Stimulated activated CD4-positive, alpha-beta T cell treated with anti-CD3 and anti-CD28 coated beads, Interleukin-1b, Interleukin-23, amount 100 ng/mL, for 1 hour (primary cell): ENCODE measurements at places on chromosomes 11 and 22.

DNA sequence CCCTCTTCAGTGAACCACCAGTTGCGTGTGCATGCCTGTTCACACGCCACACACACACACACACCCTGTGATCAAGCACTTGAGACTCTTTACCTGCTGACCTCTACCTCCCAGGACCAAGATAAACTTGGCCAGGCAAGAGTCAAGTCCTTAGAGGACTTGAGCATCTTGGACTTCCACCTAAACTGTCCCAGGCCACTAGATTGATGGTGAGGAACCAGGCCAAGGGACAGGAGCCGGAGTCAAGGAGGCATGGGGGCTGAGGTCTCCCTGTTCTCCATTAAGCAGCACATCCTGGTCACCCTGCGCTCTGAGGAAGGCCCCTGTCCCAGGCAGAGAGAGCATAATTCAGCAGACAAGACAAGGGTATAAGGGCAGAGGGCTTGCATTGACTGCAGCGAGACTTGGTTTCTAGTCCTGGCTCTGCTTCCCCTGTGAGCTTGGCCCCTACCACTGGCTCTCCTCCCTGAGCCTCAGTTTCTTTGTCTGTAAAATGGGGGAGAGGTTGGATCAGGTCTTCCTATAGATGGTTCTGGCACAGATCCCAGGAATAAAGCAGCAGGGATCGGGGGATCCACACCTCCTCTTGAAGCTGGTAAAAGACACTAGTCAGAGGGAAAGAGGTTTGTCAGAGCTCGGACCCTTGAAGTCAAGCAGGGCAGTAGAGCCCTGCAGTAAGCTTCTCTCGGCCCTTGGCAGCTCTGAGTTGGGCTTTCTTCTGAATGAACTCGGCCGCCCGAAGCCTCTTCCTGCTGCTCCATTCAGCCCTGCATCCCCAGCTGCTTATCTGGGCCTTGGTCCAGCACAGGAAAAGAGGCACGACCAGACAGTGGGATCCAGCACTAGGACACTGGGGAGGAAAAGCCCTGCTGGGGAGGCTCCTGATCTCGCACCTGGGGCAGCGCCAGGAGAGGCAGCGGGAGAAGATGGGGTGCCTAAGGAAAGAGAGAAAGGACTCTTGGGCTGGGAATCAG, 2.0 kb downstream of the CREB3L1 start:
- DNase-seq: no peak

DNA sequence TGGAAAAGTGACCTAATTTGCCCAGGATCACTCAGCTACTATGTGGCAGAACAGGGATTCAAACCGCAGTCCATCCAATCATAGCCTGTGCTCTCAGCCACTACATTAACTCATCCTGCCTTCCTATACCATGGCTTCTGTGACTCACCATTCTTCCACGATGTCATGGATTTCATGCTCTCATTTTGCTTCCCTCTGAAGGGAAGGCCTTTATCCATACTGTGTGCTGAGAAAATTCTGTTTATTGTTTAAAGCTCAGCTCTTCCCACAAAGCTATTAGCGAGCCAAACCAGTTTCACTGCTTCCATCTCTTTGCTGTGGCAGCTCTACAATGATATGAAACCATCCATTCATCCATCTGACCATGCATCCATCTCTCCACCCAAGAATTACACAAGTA, 289.9 kb downstream of the TENM4 start:
- DNase-seq: no peak

DNA sequence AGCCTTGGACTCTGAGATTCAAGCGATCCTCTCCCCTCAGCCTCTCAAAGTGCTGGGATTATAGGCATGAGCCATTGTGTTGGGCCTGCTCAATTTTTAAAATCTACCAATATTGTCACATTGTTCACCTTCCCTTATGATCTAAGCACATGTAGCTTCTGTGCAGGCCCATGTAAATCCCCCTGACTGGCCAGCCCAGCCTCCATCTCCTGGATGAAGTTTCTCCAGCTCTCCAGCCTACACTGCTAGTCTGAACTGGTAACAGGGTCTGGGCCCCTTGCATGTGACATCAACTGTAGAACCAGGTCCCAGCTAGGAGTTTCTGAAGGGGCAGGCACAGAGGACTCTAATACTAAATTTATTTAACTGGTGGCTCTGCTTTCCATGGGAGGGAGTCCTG, 32.8 kb upstream of the YPEL1 start:
- DNase-seq: no peak

- DNase-seq: peak; percentile 34
These were observed at the start of gene STX3 for GRCh38 chr11:59754859-59755700. TSS of gene STX3 (plus strand) at chr11:59755376. CDS start at chr11:59755606, 230 bp downstream.

GRCh38 chr11:92122561-92122960, 102.1 kb upstream of the FAT3 start:
- DNase-seq: no peak

DNA sequence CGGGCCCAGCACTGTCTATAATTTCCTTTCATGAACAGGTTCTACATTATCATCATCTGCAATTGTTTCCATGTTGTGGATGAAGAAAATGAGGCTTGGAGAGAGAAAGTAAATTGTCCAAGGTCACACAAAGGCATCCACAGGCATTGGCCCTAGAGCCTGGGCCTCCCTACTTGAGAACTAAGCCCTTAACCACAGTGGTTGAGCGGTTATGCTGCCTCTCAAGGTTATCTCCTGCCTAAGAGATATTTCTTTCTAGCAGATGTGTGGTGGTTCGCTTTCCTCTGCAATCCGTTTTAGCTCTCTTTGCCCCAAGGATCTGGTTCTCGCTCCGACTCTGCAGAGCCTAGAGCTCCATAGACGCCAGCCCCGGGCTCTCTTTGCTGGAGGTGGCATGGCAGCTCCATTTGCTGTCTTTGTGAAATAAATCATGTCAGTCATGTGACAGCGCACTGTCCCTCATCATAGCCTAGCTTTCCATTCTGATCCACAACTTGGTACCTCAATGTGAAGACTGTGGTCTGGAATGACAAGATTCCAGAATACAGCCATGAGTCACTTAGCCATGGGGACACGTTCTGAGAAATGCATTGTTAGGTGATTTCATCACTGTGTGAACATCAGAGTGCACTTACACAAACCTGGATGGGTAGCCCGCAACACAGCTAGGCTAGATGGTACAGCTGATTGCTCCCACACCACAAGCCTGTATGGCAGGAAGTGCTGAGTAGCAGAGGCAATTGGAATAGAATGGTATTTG, 27.2 kb downstream of the RPS6KA4 start:
- no peak for DNase-seq

DNA sequence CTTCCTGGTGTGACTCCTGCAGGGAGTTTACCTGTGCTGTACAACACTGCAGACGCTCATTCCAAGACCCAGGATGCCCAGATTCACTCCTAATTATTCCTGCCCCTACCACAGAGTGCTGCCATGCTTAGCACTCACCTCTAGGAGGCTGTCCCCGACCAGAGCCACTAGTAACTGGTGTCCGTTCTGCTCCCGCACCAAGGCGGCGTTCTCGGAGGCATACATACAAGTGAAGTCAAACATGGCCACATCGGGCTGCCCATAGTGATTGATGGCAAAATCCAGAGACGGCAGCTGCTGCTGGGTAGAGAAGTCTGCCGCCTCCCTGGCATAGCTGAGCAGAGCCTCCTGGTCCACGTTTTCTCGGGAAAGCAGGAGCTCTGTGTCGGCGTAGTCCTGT, 122.3 kb upstream of the BID start:
- no peak for DNase-seq

GRCh38 chr11:123065621-123066020, 3.7 kb upstream of the HSPA8 start:
- DNase-seq: no peak

DNA sequence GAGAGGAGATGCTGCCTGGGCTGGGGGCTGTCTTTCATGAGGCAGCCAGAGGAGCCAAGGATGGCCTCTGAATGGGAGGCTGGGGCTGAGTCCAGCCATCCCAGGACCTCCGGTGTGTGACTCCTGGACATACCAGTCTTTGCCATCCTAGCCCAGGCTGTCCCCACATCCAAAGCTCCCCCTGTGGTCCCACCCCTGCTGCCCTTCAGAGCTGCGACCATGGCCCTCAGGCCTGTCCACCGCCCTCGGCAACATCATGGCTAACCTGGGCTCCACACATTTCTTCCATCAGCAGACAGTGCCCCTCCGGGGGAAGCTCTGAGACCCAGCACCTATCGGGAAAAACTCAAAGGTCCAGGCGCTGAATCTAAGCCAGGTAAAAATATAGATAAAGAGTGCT, 324.4 kb downstream of the MN1 start:
- DNase-seq: no peak
